ENCODE measurements at places on chromosomes 1 and 21.

- peaks cover 12% of the 10 kb centered on the region for H3K4me1 ChIP-seq
- DNase-seq, result no peak
- H3K4me3 ChIP-seq, result no peak overlapping the region
- H3K27me3 ChIP-seq, result no peaks in the 10 kb centered on the region
- no peaks in the 10 kb centered on the region for H3K36me3 ChIP-seq
Observed at GRCh38 chr1:15956150-15956549, 19.8 kb downstream of the ZBTB17 start.

GRCh38 chr1:153929981-153930948, 7.5 kb upstream of the GATAD2B start:
- H3K36me3 ChIP-seq, result peaks cover 4% of the 10 kb centered on the region
- H3K27ac ChIP-seq, result no peak overlapping the region
- no peaks in the 10 kb centered on the region for H3K4me1 ChIP-seq
- DNase-seq, result no peak
- H3K27me3 ChIP-seq, result no peaks in the 10 kb centered on the region

DNA sequence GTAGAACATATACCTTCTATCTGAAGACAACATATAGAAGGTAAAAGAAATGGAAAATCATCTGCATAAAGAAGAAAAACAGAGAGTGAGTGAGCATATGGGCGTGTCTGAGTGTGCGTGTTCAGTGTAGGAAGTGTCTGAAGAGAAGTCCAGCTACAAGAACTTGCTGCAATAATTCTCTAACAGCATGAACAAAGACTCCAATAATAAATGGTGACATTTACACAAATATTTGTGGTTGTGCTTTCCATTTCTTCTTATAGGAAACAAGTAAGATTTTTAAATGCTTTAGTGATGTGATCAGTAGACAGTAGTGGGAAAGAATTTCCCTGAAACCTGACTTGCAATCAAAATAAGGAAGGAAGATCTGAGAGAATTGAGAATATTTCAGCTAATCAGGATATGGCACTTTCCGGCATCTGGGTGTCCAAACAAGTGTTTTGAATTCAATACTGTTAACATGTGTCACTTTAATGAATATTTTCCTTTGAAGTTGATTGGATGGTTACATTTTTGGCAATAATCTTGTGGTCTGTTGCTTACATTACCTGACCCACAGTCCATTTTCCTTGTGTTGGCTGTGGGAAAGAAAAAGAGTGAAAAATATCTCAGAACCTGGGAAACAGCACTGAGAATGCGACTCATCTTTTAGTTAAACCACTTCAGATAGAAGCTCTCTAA, 154.0 kb downstream of the TGFB2 start:
- no peak overlapping the region for H3K27ac ChIP-seq
- H3K27me3 ChIP-seq, result no peaks in the 10 kb centered on the region
- no peak for DNase-seq
- H3K4me3 ChIP-seq, result no peak overlapping the region
- peaks cover 8% of the 10 kb centered on the region for H3K4me1 ChIP-seq

DNA sequence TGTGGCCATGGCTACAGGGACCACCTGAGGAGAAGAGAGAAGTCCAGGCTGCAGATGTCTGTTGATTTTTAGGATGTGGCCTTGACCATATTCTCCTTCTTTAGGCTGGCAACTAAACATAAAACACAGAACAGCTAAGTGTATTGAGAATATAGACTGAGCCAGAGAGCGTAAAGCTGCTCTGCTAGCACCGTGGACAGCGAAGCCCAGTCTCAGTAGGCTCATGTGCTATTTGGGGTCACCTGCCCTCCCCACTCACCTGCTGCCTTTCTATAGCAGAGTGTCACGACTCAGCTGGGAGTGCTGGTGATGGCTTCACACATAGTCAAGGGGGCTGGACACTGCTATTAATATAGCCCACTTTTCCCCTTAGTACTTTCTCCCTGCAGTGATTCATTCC, 278.5 kb downstream of the KCNH1 start:
- no peak overlapping the region for H3K4me3 ChIP-seq
- no peaks in the 10 kb centered on the region for H3K4me1 ChIP-seq
- no peaks in the 10 kb centered on the region for H3K36me3 ChIP-seq
- peak; percentile 7 for DNase-seq
- H3K27me3 ChIP-seq, result no peaks in the 10 kb centered on the region
- no peak overlapping the region for H3K27ac ChIP-seq

DNA sequence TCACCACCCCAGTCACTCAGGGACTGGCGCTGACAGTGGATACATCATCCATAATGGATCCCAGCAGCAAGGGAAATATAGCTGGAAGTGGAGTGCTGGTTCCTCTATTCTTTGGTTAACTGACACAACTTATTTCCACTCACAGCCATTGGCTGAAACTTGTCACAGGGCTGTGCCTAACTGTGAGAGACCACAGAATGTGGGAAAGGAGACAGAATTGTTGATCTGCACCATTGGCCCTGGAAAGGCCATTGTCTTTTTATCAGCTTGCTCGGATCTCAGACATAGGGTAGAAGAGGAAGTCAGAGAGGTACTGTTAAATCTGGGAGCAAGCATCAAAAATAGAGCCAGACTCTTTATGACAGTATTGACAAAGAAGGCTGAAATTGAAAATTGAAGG, 451.3 kb downstream of the AJAP1 start:
- no peaks in the 10 kb centered on the region for H3K36me3 ChIP-seq
- no peak overlapping the region for H3K27ac ChIP-seq

- no peak for DNase-seq
- H3K27ac ChIP-seq, result no peak overlapping the region
- H3K4me3 ChIP-seq, result no peak overlapping the region
- no peaks in the 10 kb centered on the region for H3K27me3 ChIP-seq
- H3K36me3 ChIP-seq, result no peaks in the 10 kb centered on the region
Observed at GRCh38 chr1:206464456-206464964, 5.8 kb upstream of the IKBKE start.

DNA sequence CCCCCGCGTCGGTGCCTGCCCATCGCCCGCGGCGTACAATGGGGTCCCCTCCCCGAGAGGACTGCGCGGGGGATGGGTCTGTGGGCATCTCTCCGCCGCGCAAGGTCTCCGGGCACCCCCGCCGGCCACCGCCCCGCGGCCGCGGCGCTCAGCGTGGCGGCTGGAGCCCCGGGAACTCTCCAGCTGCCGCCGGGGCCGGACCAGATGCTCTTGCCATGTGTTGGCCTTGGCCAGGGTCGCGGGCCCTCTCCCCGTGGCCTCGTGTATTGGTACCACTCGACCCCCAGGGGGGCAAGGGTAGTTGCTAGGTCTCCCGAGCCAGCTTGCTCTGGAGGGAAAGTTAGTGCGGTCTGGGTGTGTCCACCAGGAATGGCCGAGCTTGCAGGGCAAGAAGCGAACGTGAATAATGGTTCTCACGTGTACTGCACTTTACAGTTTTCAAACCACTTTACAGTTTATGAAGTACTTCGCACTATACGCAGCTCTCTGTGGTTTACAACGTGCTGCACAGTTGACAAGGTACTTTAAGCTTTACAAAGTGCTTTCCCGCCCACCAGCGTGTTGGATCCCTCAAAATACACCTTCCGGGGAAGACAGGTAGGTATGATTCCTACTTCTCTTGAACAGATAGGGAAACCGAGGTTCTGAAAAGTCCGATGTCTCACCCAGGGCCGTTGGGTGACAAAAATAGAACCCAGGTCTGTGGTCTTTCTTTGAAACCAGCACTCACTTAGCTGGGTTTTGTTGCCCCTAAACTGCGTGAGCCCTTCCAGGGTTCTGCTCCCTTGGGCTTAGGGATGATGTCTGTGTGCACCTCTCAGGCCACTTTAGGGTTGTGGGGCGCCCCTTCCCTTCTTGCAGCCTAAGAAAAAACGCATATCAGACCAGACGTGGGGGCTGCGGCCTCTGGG, 1.2 kb downstream of the EPHB2 start:
- no peak for DNase-seq
- H3K4me1 ChIP-seq, result peaks cover 2% of the 10 kb centered on the region
- peaks cover 11% of the 10 kb centered on the region for H3K27me3 ChIP-seq
- no peak overlapping the region for H3K27ac ChIP-seq
- H3K36me3 ChIP-seq, result no peaks in the 10 kb centered on the region

DNA sequence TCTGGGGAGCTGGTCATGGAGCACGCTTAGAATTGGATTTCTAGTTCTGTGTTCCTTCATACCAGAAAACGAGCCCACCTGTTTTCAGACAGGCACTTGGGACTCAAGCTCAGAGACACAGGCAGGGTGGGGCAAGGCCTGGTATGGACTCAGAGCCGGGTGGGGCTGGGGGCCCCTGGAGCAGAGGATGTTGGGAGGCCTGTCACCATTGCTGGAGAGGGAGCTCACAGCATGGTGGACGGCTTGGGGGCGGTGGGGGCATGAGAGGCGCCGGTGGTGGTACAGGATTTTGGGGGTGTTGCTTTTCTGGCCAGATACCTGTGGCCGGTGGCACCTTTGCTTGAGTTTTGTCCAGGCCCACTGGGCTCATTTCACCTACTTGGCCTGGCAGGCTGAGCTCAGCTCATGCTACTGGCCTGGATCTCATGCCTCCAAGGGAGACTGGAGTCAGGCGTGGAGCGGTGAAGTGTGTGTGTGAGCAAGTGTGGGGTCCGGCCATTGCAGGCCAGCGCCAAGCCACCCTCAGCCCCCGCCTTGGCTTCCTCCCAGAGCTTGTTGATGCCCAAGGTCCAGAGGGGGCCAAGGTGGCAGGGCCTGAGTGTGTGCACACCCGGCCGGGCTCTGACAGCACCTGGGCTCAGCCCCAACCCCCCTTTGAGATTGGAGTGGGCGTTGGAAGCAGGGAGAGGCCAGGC, 8.7 kb downstream of the SLX9 start:
- peaks cover 14% of the 10 kb centered on the region for H3K36me3 ChIP-seq
- H3K27me3 ChIP-seq, result no peaks in the 10 kb centered on the region

GRCh38 chr1:20696397-20697333, 21.1 kb downstream of the KIF17 start:
- peak; percentile 94 for DNase-seq
- H3K27me3 ChIP-seq, result no peaks in the 10 kb centered on the region
- no peaks in the 10 kb centered on the region for H3K4me1 ChIP-seq
- no peaks in the 10 kb centered on the region for H3K36me3 ChIP-seq
- no peak overlapping the region for H3K27ac ChIP-seq

DNA sequence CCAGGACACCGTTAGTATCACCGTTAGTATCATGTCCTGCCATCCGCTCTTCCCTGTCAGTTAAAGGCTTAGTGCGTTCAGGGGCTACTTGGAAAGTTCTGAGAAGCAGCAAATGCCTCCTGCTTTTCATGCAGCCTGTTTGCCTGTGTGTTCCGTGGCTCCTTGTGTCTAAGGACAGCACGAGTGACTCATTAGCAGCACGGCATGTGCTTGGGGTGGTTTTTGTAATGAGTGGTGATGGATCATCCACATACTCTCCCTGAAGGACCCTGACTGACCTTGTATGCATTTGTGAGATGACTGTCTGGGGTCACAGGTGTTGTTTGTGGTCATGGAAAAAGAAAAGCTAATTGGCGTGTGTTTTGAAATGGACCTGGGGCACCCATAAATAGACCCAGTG, 221.9 kb downstream of the PBX1 start:
- peak overlapping the region; percentile 56 for H3K27ac ChIP-seq
- no peaks in the 10 kb centered on the region for H3K36me3 ChIP-seq
- no peaks in the 10 kb centered on the region for H3K27me3 ChIP-seq
- no peak overlapping the region for H3K4me3 ChIP-seq

- H3K27me3 ChIP-seq, result no peaks in the 10 kb centered on the region
- H3K4me3 ChIP-seq, result no peak overlapping the region
- H3K27ac ChIP-seq, result no peak overlapping the region
- peak; percentile 59 for DNase-seq
- no peaks in the 10 kb centered on the region for H3K4me1 ChIP-seq
Observed at GRCh38 chr1:199684686-199685273, 342.7 kb upstream of the NR5A2 start.

DNA sequence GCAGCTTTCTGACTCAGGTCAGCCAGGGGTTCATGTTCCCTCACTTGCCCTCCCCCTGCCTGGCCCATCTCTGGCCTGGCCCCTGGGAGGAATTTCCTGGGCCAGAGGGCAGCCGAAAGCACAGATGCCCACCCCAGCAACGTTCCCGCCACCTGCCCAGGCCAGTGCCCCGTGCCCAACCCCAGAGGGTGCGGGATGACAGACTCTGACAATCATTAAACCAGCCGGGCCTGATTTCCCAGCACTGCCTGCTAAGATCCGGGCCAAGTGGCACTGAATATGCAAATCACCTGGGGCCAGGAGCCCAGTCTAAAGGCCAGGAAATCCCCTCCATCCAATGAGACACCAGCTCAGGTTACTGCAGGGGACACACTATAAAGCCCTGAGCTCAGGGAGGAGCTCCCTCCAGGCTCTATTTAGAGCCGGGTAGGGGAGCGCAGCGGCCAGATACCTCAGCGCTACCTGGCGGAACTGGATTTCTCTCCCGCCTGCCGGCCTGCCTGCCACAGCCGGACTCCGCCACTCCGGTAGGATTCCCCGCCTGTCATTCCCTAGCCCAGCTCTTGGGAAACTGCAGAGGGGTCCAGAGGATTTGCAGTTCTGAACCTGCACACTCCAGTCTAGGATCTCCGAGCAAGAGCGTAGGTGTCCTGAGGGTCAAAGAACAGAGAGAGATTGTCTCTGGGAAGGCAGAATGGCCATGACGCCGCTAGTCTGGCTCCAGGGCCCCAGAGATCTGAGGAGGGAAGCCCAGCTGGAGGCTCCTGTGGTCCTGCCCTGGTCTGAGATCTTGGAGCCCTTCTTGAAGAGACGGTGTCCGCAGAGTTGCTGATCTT, at the start of gene ELF3:
Gene ELF3, plus strand, starts transcription at position 408 of the 836 bp plus-strand sequence. CDS start 550 bp downstream, outside the sequence.
- peaks cover 23% of the 10 kb centered on the region for H3K4me1 ChIP-seq
- peak within 1 kb of the TSS; percentile 26 for H3K4me3 ChIP-seq
- H3K27ac ChIP-seq, result peak within 1 kb of the TSS; percentile 72
- DNase-seq, result peak; percentile 99

GRCh38 chr1:54577612-54578011, 29.6 kb downstream of the ACOT11 start:
- H3K27me3 ChIP-seq, result no peaks in the 10 kb centered on the region
- no peak overlapping the region for H3K27ac ChIP-seq
- peaks cover 3% of the 10 kb centered on the region for H3K4me1 ChIP-seq
- H3K36me3 ChIP-seq, result no peaks in the 10 kb centered on the region
- DNase-seq, result no peak

GRCh38 chr1:44721485-44722361, 9.2 kb downstream of the RNU5D-1 start:
- H3K4me3 ChIP-seq, result no peak overlapping the region
- H3K27me3 ChIP-seq, result no peaks in the 10 kb centered on the region
- H3K27ac ChIP-seq, result no peak overlapping the region

- DNase-seq, result no peak
- H3K4me3 ChIP-seq, result no peak overlapping the region
- no peaks in the 10 kb centered on the region for H3K4me1 ChIP-seq
- H3K36me3 ChIP-seq, result no peaks in the 10 kb centered on the region
Observed at GRCh38 chr1:245317217-245317616, 162.4 kb downstream of the KIF26B start.

GRCh38 chr21:27155130-27155500, 188.2 kb upstream of the ADAMTS5 start:
- no peak overlapping the region for H3K4me3 ChIP-seq
- H3K36me3 ChIP-seq, result no peaks in the 10 kb centered on the region
- H3K27me3 ChIP-seq, result no peaks in the 10 kb centered on the region
- no peak for DNase-seq
- H3K4me1 ChIP-seq, result no peaks in the 10 kb centered on the region
- no peak overlapping the region for H3K27ac ChIP-seq

GRCh38 chr1:9352377-9353134, 59.9 kb downstream of the SPSB1 start:
- no peak overlapping the region for H3K27ac ChIP-seq
- no peaks in the 10 kb centered on the region for H3K36me3 ChIP-seq
- H3K4me1 ChIP-seq, result no peaks in the 10 kb centered on the region
- no peaks in the 10 kb centered on the region for H3K27me3 ChIP-seq
- H3K4me3 ChIP-seq, result no peak overlapping the region

GRCh38 chr1:230242326-230242725, 175.3 kb downstream of the GALNT2 start:
- H3K36me3 ChIP-seq, result no peaks in the 10 kb centered on the region
- no peak overlapping the region for H3K4me3 ChIP-seq
- no peaks in the 10 kb centered on the region for H3K27me3 ChIP-seq
- DNase-seq, result no peak
- peaks cover 2% of the 10 kb centered on the region for H3K4me1 ChIP-seq

Measured in mesendoderm (in vitro differentiated cells).